ENCODE measurements at places on chromosomes 12 and 14. TPM values are rescaled to one million over a fixed set of nuclear protein-coding genes. Genes with fewer than 3 reads are reported as not detected.
A peak's percentile ranks its signal among the peaks of the same experiment; 100 is the strongest.

Gene B3GNT4
- total RNA-seq = not detected

Gene C14orf132
- 0.59 TPM for total RNA-seq

Gene AHSA1
- 180 TPM for total RNA-seq

Gene COCH
- total RNA-seq = 0.89 TPM

Gene NXPH4
- not detected for total RNA-seq

Gene GSG1
- not detected for total RNA-seq

Gene SLC38A2
- total RNA-seq = 359 TPM

Gene GPR84
- total RNA-seq = not detected

GRCh38 chr14:20632448-20632830 lies 9.1 kb downstream of the OR6S1 start:
- no peak for DNase-seq

DNA sequence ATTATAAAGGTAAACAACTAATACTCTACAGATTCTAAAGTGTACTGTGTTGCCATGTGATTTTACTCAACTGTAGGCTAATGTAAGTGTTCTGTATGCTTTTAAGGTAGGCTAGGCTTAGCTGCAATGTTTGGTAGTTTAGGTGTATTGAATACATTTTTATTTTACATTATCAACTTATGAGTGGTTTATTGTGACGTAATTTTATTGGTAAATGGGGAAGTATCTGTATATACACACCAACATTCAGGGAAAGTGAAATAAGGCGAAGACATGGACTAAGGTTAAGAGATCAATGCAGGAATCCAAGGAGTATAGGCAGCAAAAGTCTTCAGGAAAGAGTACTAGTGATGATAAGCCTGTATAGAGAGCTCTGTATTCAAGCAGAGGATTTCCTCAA lies 365.8 kb upstream of the MGAT4C start:
- DNase-seq = no peak

GRCh38 chr12:122174155-122174845 lies at the start of gene IL31:
Gene IL31 (minus strand): TSS chr12:122174221. CDS start chr12:122174172, 49 bp downstream.
- no peak for DNase-seq

DNA sequence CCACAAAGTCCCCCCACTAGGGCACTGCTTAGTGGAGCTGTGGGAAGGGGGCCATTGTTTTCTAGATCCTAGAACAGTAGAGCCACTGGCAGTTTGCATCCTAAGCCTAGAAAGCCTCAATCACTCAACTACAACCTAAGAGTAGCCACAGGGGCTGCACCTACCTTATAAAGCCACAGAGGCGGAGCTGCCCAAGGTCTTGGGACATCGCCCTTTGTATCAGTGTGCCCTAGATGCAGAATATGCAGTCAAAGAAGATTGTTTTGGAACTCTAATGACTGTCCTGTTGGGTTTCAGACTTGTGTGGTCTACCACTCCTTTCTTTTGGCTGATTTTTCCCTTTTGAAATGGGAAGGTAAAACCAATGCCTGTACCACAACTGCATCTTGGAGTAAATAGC lies 59.5 kb downstream of the ATP2B1 start:
- no peak for DNase-seq

- DNase-seq = no peak
Measured at GRCh38 chr12:117900561-117900960, 68.2 kb downstream of the KSR2 start.

DNA sequence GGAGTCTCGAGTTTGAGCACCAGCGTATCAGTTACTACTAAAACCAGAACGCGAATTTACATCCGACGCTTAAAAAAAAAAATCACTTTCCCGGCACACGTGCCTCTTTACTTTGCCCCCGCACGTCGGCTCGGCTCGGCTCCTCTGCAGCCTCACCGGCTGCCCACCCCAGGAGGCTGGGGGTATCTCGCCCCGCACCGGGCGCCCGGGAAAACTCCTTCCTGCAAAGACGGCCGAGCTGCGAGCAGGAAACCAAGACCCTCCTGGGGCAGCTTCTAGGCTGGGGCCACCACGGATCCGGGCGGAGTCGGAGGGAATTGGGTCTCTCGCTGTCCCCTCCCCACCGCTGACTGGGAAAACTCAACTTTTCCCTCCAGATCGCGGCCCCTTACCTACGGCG lies 610 bp downstream of the VSIG10 start:
- peak; percentile 56 for DNase-seq

- no peak for DNase-seq
Measured at GRCh38 chr12:105831372-105831771, 307.4 kb downstream of the NUAK1 start.

DNA sequence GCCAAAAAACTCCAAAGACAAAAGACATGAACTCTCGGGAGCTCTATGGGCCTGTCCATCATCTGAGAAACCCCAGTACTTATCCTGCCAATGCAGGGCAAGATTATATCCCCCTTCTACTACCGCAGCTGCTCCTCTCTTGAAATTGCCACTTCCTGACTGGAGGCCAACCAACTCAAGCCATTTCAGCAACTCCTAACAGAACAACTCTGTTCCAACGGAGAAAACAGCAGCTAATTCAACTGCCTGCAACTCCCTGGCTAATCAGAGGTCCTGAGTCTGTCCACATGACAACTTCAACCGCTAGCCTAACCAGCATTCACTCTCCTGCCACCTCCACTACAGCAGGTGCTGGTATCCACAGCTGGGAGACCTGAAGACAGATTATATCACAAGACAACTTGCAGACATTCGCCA lies 24.1 kb downstream of the CEP83 start:
- DNase-seq = no peak

GRCh38 chr12:101459642-101460346 lies 15.3 kb upstream of the SPIC start:
- peak; percentile 17 for DNase-seq

- no peak for DNase-seq
Measured at GRCh38 chr14:42277840-42278239, 671.2 kb downstream of the LRFN5 start.

- DNase-seq = no peak
Measured at GRCh38 chr14:92122761-92123160, 992 bp downstream of the CPSF2 start.

DNA sequence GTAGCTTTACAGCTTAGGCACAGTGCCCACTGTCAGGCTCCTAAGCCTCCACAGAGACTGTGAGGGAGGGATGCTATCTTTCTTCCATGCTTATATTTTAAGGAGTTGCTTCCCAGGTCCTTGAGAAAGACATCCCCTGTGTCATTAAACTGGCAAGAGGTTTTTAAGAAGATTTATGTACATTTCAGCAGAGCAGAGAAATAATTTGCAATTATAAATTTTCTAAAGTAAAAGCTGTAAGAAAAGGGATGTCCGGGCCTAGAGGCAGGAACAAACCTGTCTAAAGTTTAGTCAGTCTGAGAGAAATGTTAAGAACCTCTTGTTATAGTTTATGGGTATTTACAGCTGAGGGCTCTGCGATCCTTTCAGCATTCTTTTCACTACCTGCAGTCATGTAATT lies 716.1 kb downstream of the SLC16A7 start:
- DNase-seq = no peak

DNA sequence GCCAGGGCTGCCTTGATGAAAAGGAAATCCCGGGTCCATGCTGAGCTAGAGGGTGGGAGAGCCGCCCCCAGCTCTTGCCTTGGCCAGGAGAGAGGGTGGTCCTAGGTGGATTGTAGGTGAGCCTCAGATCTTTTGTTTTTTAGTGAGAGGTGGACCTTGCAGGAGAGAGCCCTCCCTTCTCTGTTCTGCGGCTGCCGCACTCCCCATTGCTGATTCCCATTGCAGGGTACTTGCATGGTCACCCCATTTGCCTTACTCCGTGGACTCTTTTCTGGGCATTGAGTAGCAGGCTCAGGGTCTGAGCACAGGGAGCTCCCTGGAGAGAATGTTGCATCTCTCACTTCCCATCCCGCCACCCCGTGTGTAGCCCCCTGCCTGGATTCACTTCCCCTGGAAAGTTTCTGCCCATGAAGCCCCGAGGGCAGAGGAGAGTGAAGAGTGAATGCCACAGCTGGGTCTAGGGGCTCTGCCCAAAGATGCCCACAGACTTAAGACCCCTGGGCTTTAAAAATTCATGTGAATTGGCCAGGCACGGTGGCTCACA lies 10.2 kb downstream of the VASH1 start:
- no peak for DNase-seq

GRCh38 chr12:118404876-118405521 lies 28.6 kb downstream of the SUDS3 start:
- DNase-seq = peak; percentile 33

DNA sequence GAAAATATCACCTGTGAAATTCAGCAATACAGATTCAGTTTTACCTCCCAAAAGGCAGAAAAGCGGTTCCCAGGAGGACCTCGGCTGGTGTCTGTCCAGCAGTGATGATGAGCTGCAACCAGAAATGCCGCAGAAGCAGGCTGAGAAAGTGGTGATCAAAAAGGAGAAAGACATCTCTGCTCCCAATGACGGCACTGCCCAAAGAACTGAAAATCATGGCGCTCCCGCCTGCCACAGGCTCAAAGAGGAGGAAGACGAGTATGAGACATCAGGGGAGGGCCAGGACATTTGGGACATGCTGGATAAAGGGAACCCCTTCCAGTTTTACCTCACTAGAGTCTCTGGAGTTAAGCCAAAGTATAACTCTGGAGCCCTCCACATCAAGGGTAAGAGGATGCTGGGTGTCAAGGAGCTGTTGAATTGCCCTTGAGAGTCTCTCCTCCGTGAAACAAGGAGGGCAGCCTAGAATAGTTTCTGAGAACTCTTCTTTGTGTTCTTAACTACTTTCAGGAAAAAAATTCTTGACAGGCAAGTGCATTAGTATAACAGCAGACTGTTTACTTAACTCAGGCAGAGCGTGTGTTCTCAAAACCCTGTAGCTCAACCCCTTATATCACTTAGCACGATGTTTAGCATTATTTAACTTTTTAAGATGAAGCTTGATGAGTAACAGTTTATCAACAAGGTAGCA lies 7.7 kb downstream of the TDP1 start:
- DNase-seq = no peak

DNA sequence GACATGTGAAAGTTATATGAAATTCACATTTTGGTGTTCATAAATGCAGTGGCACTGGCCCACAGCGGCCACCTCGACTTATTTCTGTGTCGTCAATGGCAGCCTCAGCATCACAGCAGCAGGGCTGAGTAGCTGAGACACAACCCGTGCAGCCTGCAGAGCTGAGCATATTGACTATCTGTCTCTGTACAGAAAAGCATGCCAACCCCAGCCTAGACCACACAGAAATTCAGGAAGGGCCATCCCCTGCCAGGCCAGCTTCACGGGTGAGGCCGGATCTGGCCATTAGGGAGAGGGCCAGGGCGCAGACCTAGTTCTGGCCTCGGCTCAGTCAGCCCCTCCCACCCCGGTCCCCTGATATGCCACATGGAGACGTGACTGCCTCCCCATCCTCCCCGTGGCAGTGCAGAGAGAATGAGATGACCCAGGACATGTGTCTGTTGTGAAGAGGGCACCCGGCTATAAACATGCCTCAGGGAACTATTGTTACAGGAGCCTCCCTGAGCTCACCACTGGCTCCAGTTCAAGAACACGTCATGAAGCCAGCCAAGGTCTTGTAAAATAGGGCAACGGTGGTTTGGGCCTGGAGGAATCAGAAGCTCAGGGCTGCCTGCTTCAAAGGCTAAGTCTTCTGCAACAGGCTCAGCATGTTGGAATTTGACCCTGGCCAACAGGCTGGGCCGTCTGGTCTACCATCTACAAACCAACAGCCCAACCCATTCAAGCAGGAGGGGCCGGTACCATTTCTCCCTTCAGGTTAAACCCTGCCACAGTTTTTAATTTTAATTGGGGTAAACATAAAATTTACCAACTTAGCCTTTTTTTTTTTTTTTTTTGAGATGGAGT lies 25.5 kb downstream of the SCARB1 start:
- DNase-seq = peak; percentile 93

GRCh38 chr14:20986811-20987210 lies 3.0 kb upstream of the METTL17 start:
- DNase-seq = no peak

DNA sequence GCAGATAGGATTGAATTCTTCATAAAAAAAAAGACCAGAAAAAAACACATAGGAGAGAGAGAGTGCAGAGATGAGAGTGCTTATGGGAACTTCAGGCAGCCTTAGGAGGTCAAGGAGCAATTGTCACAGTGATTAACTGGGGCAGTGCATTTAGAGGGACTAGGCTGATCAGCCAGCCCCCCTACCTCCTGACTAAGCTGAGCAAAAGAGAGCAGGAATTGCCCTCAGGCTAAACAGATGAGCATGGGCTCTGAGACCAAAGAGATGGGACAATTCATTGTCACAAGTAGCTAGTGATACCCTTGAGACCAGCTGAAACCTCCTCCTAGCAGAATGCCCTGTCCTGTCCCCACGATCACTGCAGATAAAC lies 124.0 kb downstream of the BTG1 start:
- no peak for DNase-seq

DNA sequence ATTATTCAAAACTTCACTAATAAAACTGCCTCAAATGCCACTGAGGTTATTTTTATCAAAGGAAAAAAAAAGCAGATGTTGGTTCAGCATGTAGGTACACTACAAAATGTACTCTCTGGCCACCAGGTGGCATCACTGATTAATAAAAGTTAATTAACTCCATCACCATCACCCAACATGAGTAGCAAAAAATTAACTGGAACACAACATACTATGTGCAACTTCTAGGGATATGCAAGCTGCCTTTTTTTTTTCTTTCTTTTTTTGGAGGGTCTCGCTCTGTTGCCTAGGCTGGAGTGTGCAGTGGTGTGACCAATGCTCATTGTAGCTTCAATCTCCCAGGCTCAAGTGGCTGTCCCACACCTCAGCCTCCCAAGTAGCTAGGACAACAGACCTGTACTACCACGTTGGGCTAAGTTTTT lies 43.8 kb upstream of the NR2C1 start:
- DNase-seq = no peak

DNA sequence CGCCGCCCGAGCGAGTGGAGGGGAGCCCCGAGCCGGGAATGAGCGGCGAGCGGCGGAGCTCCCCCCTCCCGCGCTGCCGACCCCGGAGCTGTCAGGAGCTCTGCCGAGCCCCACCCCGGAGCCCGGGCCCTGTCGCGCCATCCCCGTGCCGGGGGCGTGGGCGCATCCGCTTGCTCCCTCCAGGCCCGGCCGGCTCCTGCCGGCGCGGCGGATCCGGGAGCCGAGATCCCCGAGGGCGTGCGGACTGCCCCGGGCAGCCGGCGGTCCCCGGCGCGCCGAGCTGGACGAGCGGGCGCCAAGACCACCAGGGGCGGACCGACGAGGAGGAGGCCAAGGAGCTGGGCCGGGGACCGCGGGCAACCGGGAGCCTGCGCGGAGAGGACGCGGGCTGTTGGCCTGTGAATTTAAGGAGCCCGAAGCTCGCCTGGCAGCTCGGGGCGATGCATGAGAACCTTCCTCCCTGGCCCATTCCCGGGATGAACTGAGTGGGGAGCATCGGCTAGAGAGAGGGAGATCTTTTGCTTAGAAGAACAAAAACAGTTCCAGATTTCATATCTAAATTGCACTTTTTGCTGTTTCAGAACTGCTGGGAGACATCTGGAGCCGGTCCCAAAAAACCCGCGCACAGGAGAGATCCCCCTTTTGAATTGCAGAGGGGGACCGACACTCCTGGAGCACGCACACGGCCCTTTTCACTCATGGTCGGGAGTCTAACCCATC lies 2.0 kb downstream of the PTHLH start:
- DNase-seq = peak; percentile 54

GRCh38 chr12:121093487-121093891 lies 39.2 kb upstream of the P2RX7 start:
- no peak for DNase-seq

Measured in psoas muscle (tissue), 8 donors.